Upper lobe of right lung (tissue), 1 donor: ENCODE measurements at places on chromosomes 11 and 22. TPM values are rescaled to one million over a fixed set of nuclear protein-coding genes. Genes with fewer than 3 reads are reported as not detected.

The WEE1 gene
- 10.9 TPM for total RNA-seq

The NFAM1 gene
- 12.6 TPM for total RNA-seq

The OR51I1 gene
- total RNA-seq, result not detected

GRCh38 chr11:4882543-4882942 is 843 bp downstream of the OR51T1 start:
- H3K27ac ChIP-seq, result no peak overlapping the region
- H3K4me1 ChIP-seq, result no peaks in the 10 kb centered on the region
- no peak overlapping the region for H3K4me3 ChIP-seq
- H3K27me3 ChIP-seq, result no peaks in the 10 kb centered on the region
- no peaks in the 10 kb centered on the region for H3K36me3 ChIP-seq

DNA sequence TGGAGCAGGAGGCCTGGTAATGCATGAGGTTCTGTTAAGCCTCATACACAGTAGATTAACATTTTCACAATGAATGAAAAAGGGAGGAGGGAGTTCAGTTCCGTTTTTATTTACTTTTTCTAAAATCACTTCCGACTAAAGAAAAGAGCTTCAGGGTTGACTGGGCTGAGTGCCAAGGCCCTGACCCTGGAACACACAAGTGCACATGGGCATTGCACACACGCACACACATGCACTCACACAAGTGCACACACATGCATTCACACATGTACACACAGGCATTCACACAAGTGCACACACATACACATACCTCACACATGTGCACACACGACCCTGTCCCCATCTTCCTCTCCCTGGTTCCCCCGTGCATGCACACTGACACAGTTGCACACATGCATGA is 303.3 kb downstream of the BRD1 start:
- H3K27me3 ChIP-seq, result no peaks in the 10 kb centered on the region
- H3K36me3 ChIP-seq, result no peaks in the 10 kb centered on the region
- no peak overlapping the region for H3K4me3 ChIP-seq
- DNase-seq, result no peak
- H3K27ac ChIP-seq, result no peak overlapping the region
- H3K4me1 ChIP-seq, result peaks cover 2% of the 10 kb centered on the region

DNA sequence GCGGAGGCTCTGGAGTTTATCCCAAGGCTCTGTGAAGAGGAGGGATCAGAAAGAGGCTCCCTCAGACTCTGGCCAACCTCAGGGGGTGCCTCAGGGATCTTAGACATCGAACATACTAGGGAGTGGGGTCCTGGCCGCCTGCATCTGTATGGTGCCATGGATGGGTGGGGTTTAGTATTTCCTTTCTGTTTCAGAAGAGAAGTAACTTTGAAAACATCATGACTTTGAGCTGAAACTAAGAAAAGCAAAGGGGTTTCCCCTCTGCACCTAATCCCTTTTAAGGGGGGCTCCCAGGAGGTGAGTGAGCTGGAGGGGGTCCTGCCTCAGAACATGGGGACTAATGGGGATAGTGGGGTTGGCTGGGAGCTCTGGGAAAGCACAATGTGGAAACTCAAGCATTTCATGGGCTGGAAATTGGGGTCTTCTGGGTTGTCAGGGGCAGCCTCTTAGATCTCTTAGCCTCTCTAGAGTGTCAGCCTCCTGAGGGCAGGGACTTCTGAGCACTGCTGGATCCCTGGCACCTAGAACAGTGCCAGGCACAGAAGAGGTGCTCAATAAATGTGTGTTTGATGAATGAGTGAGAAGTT is 11.8 kb upstream of the SSTR3 start:
- H3K4me3 ChIP-seq, result no peak overlapping the region
- peaks cover 5% of the 10 kb centered on the region for H3K27me3 ChIP-seq
- no peak for DNase-seq
- no peak overlapping the region for H3K27ac ChIP-seq
- H3K36me3 ChIP-seq, result no peaks in the 10 kb centered on the region

DNA sequence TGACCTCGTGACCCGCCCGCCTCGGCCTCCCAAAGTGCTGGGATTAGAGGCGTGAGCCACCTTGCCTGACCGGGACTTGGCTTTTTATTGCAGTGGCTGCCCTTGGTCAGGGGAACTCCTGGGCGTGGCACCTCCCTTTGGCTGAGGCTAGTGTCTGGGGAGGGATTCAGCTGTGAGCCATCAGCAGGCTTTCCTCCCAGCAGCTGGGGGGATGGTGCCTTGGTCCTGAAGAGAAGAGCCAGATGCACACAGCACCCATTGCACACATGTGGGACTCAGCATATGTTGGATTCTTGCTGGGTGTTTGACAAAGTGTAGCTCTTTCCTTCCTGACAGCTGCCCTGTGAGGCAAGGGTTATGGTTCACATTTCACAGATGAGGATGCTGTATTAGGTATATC is 8.4 kb downstream of the CYTH4 start:
- H3K4me3 ChIP-seq, result no peak overlapping the region
- H3K27me3 ChIP-seq, result no peaks in the 10 kb centered on the region
- DNase-seq, result no peak
- peaks cover 5% of the 10 kb centered on the region for H3K36me3 ChIP-seq
- H3K4me1 ChIP-seq, result peaks cover 2% of the 10 kb centered on the region

DNA sequence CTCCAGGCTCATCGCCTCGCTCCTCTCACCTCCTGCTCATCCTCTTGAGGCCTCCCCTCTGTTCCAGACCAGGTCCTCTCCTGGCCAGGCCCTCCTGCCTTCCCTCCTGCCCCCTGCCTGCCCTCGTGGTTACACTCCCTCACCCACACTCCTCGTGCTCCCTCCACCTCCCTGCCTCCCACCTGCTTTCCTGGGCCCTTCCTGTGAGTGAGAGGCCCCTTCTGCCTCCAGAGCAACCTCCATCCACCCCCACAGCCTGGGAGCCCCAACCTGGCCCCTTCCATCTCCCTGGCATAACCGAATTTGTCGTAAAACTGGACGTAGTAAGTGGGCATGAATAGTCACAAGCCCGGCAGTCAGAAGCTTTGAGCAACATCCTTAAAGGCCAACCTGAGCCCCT is 4.5 kb downstream of the APOBEC3G start:
- DNase-seq, result no peak
- H3K4me3 ChIP-seq, result no peak overlapping the region
- no peaks in the 10 kb centered on the region for H3K27me3 ChIP-seq
- no peak overlapping the region for H3K27ac ChIP-seq
- peaks cover 11% of the 10 kb centered on the region for H3K4me1 ChIP-seq

- H3K27me3 ChIP-seq, result no peaks in the 10 kb centered on the region
- no peak overlapping the region for H3K27ac ChIP-seq
- H3K4me3 ChIP-seq, result no peak overlapping the region
- H3K4me1 ChIP-seq, result no peaks in the 10 kb centered on the region
These were observed 1.4 kb downstream of the OR52N2 start for GRCh38 chr11:5809905-5810795.

DNA sequence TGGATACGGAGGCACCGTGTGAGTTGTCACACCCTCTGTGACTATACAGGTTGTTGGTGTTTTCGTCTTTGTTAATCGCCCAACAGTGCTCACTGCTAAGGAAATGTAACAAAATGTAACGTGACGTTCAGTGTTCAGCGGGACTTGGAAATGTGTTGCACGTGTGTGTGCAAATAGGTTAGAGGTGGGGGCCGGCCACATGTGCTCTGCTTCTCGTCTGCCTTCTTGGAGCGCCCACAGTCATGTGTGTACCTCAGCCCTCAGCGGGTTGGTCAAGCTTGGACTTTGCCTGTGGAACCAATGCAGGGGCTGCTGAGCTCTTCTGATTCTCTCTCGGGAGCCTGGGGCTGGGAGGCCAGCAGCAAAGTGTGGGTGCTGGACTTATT is 7.4 kb upstream of the SMIM38 start:
- no peaks in the 10 kb centered on the region for H3K36me3 ChIP-seq
- no peak overlapping the region for H3K27ac ChIP-seq
- no peaks in the 10 kb centered on the region for H3K4me1 ChIP-seq
- DNase-seq, result peak; percentile 40
